ENCODE measurements at places on chromosomes 12 and 14.

DNA sequence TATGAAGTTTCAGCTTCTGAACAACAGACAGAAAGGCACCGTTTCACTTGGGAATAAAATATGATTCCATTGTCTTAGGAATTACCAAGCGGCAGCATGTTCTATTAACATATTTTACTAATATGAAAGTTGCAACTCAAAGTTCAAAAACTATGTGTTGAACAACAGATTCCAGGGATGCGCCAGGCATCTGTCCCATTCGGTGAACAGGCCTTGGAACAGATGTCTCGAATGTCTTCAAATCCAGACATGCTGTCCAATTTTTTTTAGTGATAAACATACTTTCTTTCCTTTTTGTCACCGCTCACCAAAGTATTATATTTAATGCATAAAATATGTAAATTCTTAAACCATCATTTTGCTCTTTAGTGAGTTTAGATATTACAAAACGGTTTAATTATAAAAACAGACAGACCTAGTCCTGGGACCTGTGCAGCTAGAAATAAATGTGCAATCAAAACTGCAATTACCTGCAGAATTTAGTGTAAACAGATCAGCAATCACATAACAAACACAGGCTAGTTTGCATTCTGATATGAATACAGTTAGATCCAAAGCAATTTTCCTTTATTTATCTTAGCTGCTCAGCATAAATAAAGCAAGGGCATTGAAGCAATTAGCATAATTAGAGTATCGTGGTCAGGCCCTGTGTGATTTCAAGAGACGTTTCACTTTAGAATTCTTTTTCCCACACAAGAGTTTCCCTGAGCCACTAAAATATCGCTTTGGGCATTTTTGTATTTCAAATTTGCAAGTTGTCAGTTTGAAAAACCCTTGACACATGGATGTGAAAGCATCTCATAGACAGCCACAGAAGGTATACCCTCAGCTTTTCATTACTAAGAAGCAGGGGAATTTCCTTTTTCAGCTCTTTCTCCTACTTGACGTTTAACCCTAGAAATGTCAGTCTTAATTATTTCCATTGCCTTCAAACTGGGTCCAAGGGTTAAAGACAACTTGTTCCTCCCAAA is 420.8 kb downstream of the EGLN3 start:
- no peak for DNase-seq

DNA sequence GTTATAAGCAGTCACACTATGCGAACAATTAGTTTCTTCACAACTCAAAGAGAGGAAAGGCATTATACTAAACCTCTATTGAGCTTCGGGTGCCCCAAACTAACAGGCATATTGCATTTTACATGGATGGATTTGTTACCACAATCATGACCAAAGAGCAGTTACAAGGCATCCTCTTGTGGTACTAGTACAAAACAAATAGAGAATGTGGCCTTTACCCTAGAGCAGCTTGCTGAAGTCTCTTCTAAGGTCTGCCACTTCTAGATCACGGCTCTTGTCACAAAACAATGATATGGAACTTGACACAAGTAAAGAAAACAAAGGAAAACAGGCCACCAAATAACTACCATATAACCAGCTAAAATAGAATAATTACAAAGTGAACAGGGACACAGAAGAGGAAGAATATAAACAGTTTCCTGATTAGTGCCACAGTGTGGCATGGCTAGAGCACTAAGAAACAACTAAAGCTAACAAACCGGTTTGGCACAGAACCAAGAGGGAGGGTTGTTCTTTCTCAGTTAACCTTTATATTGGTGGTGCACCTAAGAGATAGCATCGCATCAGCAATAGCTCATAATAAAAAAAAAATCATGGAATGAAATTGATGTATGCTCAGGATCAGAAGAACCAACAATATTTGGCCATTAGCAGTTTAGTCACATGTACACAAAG is 209.7 kb upstream of the ATP2B1 start:
- no peak for DNase-seq

DNA sequence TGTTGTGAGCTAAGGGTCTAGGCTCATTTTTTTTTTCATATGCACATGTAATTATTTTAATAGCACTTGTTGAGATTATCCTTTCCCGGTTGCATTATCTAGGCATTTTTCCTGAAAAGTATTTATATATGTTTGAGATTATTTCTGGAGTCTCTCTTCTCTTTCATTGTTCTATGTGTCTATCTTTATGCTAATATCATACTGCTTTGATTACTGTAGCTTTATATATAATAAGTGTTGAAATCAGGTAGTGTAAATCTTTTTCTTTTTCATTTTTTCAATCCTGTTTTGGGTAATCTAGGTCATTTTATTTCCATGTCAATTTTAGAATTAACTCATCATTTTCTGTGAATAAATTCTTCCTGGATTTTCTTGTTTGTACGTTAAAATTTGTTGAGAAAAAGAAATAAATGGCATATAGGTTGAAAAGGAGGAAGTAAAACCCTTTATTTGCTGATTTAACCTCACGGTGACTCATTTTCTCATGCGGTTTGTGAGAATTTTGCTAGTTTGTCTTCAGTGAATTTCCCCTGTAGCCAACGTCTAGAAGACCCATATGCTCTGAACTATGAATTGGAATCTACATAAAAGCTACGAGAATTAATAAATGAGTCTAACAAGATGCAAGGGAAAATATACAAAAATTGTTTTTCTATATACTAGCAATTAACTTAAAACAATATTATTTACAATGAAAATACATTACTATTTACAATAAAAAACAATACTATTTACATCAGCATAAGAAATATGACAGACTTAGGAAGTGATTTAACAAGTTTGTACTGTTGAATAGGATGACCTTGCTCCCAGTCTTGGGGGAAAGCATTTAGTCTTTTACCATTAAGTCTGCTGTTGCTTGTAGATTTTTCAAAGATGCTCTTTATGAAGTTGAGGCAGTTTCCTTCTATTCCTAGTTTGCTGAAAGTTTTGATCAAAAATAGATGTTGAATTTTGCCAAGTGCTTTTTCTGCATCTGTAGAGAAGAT is 105.0 kb downstream of the SNAPC1 start:
- DNase-seq = no peak

GRCh38 chr14:85471156-85471555 is 58.8 kb upstream of the FLRT2 start:
- no peak for DNase-seq

DNA sequence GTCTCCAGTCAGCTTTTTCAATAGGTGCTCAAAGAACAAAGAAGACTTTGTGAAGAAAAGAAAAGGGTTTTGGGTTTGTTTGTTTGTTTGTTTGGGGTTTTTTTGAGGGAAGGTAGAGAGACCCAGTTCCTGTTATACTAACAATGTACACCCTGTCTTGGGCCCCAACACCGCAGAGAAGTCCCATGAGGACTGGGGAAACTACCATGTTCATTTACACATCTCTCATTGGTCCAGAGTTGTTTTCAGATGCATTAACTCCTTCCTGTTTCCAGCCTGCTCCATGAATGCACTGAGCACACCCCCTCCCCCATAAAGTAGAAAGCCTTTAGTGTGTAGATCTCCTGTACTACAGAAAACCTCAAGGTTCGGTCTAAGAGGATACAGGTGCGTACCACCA is 51.1 kb upstream of the SLC8A3 start:
- no peak for DNase-seq

GRCh38 chr14:33734387-33734786 is 216.5 kb downstream of the EGLN3 start:
- DNase-seq = no peak

GRCh38 chr12:19850346-19851065 is 411.2 kb downstream of the AEBP2 start:
- no peak for DNase-seq

DNA sequence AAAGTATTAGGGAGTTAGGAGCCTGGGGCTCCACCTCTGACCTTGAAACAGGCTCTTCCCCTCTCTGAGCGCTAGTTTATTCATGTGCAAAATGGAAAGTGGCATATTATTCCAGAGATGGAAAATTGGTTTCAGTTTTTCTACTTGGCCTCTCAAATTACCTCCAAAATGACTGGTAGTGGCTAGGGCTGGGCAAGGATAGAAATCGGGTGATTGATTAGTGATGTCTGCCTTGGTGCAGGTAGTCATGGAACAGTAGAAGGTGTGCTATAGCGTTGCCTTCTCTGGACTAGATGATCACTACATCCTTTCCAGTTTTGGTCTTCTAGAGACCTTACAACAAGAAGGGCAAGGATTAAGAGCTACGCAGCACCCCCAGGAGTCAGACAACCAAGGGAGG is 8.6 kb upstream of the MSI1 start:
- no peak for DNase-seq

DNA sequence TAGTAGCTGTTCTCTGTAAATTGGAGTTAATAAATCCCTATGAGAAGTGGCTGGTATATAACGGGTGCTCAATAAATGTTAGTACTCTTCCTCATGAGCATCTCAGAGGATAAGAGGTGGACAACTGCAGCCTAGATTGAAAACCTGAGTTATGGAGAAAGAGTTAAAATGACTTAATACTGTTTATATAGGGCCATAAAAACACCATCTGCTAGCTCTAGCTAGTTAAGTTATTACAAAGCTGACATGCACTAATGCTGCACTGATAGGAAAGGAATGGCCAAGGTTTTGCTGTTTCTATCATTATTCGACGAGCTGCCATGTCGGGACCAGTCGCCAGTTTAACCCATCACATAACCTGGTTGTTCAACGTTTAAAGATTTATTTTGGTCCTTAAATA is 72.0 kb upstream of the SEL1L start:
- no peak for DNase-seq

DNA sequence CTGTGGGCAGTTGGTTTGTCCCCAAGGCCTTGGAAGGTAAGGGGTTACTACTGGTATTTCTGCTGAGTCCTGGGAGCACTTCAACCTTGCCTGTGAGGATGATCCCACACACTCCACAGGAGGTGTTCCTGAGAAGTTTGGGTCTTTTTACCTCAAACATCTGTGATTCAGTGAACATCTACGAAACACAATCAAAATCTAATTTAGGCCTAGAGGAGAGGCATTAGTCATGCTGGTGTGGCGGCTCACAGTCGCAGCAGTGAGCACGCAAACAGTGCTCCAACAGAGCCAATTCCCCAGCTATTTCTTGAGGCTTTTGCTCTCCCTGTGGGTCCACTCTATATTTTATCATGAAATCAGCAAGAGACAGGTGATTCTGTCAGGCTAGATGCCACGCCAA is 107.6 kb downstream of the APAF1 start:
- no peak for DNase-seq

- no peak for DNase-seq
These were observed 78.7 kb upstream of the ZDHHC17 start for GRCh38 chr12:76685246-76685678.

DNA sequence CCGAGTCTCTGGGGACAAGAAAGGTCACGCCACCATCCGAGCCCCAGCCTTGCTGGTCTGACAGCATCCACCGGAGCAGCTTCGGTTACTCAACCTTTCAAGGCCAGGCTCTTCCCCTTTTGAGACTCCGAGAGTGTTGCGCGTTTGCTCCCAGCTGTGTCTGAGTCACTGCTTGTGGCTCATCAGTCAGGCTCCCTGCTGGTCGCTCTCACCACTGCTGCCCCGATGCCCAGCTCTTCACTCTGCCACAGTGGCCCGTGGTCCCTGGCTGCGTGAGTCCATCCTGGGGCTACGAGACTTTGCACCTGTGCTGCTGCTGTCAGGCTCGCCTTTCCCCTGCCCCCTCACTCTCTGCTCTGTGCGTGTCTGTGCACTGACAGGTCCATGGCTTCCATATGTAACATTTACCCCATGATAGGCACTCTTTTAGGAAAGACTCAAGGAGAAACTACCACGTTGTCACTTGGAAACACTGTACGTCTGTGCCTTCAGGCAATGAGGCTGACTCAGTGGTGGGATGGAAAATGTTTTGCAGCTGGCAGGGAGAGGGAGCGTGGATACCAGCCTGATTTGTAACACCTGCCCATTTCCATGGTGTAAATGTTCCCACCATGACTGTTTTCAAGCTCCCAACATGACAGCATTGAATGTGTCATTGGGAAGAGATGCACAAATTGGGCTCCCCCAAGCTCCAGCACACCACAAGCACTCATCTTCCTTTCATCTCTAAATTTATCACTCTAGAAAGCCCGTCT is 350.7 kb downstream of the TMEM132D start:
- no peak for DNase-seq

DNA sequence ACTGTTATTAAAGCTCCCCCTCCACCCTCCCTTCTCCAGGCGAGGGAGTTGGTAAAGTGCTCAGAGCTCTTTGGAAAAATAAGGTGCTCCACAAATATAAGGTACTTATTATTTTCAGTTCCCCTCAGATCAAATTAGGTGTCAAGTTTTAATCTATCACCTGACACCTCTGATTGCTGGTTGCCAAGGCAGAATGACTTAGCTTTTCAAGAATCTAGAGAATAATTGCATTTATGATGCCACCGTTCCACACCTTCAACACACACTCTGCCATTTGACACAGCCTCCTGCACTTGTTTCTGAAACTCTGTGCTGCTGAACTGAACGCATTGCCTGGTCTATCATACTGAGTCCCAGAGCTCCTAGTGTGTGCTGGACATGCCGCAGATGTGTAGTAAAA is 128.6 kb downstream of the CRACR2A start:
- DNase-seq = no peak

GRCh38 chr12:77723308-77723707 is 107.4 kb upstream of the NAV3 start:
- DNase-seq = no peak

DNA sequence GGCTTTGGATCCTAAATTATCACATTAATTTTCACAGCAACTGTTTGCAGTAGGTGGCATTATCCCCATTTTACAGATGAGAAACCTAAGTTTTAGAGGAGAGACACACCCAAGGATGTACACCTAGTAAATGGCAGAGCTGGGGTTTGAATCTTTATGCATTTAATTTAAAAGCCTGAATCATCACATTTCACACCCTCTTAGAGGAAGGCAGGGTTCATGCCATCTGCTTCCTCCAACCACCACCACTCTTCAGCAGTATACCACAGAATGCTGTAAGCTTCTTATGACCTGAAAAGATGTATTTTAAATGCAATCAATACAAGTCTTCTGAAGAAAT is 90.3 kb downstream of the CRADD start:
- no peak for DNase-seq

GRCh38 chr12:1738446-1738845 is 47.6 kb downstream of the ADIPOR2 start:
- no peak for DNase-seq

- no peak for DNase-seq
These were observed 163.3 kb downstream of the ETV6 start for GRCh38 chr12:11812586-11813437.

- no peak for DNase-seq
These were observed 30.1 kb upstream of the TBC1D30 start for GRCh38 chr12:64794305-64794704.

- DNase-seq = no peak
These were observed 118.4 kb upstream of the EVL start for GRCh38 chr14:99946652-99947489.

- no peak for DNase-seq
These were observed 16.4 kb upstream of the LTBP2 start for GRCh38 chr14:74628418-74628817.

DNA sequence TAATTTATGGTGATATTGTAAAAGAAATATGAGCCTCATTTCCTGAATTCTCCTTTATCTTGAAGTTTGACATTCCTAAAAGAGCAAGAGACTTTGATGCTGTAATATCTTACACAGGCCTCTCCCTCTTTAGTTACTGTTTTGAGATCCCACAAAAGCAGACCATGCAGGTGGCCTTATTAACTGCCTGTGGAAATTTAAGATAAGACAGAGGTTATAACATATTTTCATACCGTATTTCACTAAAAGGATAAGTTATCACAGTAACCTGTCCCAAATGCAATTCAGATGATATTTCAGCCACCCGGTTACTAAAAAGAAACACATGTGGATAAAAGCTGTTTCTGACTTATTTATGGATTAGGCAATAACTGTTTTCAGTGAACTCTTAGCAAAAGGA is 150.1 kb downstream of the NAV3 start:
- DNase-seq = no peak

- no peak for DNase-seq
These were observed 18.6 kb upstream of the KLRB1 start for GRCh38 chr12:9626291-9626690.
